ENCODE measurements at places on chromosomes 3 and 15.

GRCh38 chr15:93296759-93297500 lies 207.9 kb upstream of the RGMA start:
- no peak for DNase-seq

GRCh38 chr3:189277711-189278110 lies 105.9 kb downstream of the TPRG1 start:
- no peak for DNase-seq

GRCh38 chr3:129521611-129522010 lies 6.8 kb upstream of the RHO start:
- no peak for DNase-seq

DNA sequence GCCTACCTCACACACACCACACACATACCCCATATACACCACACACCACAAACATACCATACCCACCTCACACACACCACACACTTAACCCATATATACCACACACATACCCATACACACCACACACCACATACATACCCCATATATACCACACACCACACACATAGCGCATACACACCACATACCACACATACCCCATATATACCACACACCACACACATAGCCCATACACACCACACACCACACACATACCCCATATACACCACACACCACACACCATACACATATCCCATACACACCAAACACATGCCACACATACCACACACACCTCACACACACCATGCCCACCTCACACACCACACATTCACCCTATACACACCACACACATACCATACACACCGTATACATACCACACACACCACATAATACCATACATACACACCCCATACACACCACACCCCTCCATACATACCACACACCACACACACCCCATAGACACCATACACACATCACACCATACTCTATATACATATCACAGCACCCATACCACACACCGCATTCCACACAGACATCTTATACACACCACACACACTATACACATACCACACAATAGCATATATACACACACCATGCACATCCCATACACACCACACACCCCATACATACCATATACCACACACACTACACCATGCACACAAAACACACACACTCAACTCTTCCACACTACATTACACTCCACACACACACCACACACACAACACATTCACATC lies 29.5 kb downstream of the APBA2 start:
- DNase-seq = no peak

GRCh38 chr3:171327441-171328174 lies 132.6 kb downstream of the TNIK start:
- DNase-seq = no peak

GRCh38 chr3:36832406-36832805 lies 68.1 kb upstream of the DCLK3 start:
- DNase-seq = no peak

DNA sequence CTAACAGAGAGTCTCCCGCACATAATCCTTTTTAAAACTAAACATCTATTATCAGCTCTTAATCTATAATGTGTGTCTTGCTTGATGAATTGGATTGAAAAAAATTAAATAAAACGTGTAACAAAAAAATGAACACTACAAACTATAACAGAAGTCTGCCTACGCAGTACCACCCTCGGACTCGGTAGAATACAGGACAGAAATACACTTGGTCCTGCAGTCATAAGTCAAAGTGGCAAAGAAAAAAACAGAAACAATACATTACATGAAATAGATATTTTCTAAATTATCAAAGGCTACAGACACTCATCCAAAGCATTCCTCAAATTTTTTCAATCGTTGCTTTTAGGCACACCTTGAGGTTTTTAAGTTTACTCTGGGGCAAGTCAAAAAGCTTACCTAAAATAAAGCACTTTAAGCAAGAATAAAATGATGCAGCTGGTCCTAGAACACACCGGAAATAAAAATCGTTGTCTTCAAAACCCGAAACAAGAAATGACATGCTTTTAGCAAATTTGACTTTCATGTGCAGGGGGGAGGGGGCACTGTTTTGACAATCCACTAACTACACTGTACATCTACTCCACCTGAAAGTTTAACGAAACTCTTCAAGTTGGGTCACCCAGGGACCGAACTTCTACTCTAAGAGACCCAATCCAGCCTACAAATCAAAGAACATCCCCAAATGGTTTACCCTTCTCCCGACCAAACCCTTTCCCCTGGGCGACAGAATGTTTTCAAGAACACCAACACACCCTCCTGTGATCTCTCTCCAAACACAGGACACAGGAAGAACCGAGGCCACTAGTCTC lies 1.3 kb downstream of the ADAM10 start:
- no peak for DNase-seq

DNA sequence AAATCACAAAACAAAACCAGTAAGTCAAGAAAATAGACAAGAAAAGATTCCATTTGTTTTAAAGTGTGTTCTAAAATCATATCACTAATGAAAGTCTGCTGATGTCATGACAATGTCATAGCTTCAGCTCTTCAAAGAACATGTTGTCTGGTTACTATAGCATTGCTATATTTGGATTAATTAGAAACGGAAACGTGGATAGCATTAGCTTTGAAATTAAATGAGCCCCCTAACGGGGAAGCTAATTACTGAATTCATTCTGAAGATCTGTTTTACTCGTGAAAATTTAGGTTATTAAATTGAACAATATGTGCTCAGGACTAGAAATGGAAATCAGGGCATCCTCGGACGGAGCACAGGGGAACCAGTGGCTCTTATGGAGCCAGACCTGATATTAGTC lies 316.7 kb upstream of the AGTR1 start:
- no peak for DNase-seq

- DNase-seq = no peak
These were observed 113.9 kb upstream of the MRPL3 start for GRCh38 chr3:131616719-131617118.

DNA sequence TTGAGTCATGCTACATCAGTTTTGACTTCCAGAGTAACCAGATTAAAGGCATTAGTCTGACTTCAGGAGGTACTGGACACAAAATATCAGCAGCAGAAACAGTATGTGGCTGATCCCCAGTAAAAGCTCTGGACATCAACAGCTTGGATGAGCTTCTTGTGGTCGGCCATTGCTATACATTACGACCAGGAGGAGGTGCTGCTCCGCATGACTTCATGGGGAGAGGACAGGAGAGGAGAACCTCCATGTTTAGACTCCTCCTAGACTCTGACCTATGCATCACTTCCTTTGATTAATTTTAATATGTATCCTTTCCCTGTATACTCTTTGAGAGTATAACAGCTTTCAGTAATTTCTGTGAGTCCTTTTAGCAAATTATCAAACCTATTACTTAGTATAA lies 285.6 kb upstream of the ARHGEF26 start:
- no peak for DNase-seq

DNA sequence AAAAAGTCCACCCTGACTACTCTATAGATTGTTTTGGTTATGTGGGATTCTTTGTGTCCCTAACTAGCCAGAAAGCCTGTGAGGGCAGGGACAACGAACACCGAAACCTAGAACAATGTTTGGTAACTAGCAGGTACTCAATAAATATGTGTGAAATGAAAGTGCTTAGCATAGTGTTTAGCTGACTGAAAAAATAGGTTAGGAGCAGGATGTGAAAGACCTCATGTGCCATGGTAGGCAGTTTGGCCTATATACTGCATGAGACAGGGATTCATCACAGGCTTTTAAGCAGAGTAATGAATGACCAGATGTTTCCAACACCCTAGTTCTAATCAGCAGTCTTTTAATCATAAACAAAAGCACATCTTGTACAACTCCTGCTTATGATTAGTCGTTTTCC lies 64.2 kb downstream of the MYO5A start:
- no peak for DNase-seq

DNA sequence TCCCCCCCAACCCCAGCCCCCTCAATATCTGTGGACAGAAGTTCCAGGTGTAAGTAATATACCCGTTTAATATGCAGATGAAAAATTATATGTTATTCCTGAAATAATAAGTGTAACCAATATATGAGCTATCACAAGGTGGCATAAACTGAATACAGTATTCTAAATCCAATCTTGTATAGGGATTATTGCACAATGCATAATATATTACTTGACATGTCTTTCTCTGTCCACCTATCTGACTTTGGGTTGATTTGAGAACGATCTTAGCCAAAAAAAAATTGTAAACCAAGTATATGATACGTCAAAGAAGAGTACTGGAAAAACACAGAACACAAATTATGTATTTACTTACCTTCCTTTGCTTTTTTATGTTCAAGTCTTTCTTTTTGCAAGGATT lies 47.8 kb downstream of the GOLIM4 start:
- no peak for DNase-seq

- DNase-seq = no peak
These were observed 50.7 kb upstream of the NIPA1 start for GRCh38 chr15:22735781-22736180.

- DNase-seq = no peak
These were observed 285.3 kb downstream of the FAM43A start for GRCh38 chr3:194971009-194971408.

DNA sequence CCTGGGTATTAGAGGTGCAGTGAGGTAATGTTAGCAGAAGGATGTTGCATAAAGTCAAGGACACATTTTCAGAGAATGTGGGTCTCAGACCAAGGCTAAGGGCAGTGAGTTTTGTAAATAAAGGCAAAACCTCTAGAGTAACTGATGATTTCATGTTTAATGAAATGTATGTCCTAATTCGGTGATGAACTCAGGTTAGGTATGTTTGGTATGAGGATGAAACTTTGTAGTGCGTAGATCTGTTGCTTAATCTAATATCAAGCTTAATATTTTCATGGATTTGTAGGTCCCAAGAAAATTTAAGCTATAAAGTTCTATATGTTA lies 3.6 kb downstream of the USP50 start:
- no peak for DNase-seq

DNA sequence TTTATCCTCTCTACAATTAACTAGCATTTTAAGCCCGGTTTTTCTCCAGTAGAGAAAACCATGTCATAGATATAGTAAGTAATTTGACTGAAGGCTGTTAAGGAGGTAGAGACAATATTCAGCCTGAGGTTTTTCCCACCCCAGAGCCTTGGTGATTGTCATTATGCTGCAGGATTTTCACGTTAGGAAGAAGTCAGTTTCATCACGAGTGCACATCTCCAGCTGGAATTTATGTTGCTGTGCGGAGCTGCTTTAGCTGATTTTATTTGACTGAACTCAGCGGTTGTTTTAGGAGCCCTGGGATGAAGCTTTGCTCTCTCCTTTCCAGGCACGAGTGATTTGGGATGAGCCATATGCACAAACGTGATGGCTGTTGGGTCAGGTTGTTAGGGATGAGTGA lies 271.3 kb upstream of the RGMA start:
- DNase-seq = no peak
